ENCODE measurements at places on chromosomes 1 and 21.

DNA sequence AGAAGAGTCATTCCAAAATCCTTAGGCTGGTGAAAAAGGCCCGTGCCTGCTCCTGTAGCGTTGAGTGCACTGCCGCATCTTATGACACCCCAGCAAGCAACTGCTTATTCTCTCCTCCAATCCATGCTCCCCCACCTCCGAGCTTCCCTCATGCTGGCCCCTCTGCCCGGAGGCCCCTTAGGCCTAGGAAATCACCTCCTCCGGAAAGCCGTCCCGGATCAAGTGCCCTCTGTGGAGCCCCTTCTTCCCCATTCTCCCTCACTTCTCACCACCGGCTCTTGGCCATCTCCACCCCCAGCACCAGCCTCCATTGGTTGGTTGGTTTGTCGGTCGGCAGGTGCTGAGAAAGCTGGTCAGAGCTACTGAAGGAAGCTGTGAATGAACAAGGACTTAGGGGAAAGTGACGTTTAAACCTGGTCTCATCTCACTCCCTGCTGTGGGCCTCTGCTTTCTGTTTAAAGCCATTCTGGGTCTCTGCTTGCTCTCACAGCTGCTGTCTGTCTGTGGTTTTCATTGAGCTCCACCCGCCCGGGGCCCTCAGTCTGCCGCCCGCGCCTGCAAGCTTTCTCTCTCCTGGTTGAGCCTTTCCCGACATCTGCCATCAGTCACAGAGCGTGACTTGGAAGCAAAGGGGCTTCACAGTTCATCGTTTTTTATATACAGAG lies 122.2 kb downstream of the KCNN3 start:
- DNase-seq = peak; percentile 25

DNA sequence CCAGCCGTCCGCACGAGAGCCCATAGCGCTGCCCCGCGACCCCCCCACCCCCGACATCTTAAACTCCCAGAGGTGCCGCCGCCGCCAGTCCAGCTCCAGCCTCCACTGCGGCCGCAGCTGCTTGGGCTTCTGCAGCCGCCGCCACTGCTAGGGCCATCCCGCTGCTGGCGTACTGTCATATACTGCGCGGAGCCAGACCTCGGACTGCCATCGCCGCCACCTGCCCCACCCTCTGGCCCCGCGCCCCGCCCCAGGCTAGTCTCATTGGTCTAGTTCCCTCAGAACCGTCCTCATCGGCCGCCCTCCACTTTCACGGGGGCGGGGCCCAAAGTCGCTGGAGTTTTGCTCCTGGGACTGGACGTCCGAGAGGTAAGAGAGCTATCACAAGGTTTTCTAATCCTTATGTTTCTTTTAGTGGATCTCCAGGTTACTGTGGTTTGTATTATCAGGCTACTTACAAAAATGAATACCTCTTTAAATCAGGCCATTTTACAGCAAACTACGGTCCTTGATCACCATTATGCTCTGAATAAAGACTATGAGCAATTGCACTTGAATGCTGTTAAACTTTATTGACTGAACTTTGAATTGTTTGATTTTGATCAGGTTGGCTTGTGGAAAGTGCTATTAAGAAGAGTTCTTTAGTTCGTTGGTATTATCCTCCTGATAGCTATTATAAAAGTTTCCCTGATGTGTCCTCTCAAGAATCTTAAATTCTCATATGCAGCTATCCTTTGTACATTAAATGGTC lies 2.8 kb upstream of the CD1D start:
- peak; percentile 55 for DNase-seq

DNA sequence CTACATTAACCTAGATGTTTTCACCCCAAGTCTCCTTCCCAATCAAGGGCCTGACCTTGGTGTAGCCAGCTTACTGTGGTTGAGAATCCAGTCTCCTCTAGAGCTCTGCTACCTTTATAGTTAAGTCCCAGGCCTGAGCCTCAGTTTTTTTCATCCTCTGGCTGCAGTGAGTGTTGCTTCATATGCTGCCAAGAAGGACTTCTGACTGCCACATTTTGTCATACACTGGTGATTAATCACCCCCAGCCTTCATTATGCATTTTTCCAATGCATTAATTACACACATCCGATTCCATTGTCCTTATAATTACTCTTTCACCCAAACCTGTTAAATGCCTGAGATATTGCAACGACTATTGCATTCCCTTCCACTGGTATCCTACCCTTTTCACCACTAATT lies 66.3 kb upstream of the FGGY start:
- DNase-seq = no peak

DNA sequence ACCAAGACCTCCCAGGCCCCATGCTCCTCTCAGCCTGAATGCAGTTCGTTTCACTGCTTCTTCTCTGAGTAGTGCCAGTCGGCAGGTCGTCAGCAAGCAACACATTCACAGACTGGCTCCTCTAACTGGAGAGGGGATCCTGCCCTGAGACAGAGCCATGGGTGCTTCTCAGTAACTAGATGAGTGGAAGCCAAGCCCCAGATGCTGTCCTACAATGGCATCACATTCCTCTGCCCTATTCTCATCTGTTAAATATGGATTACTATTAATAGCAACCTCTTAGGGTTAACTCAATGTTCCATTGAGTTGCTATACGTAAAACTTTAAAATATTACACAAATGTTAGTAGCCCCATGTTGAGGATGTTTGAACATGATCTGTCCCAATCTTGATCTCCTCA lies 84.2 kb upstream of the S1PR1 start:
- no peak for DNase-seq

DNA sequence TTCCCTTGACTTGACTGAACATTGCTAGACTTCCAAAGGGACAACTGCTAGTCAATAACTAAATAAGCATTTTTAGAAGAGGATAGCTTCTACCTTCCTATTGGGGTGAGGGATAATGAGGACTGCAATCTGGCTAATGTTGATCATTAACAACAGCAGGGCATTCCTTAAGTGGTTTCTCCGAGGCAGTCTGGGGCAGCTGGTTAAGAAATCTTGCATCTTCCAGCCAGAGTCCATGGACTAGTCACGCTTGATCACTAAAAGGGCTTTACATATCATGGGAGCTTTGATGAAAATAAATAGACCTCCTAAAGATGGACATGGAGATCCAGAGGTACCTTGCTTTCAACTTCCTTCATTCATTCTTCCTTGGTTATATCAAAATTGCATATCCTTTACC lies 329.4 kb upstream of the ESRRG start:
- no peak for DNase-seq

DNA sequence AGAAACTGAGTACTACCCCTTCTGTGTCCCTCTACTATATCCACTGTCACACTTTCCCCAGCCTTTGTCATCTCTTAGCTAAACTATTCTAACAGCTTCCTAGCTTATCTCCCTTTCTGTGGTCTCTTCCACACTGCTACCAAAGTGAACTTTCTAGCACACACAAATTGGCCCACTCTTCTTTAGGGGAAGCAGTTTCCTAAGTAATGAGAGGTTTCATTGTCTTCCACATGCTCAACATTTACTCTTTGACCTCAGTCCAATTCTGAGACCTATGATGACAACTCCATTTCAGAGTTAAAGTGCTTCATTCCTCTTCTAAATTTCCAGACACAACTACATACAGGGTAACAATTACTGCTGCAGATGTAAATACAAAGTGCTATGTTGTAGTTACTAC lies 32.9 kb downstream of the SCYL3 start:
- DNase-seq = no peak

DNA sequence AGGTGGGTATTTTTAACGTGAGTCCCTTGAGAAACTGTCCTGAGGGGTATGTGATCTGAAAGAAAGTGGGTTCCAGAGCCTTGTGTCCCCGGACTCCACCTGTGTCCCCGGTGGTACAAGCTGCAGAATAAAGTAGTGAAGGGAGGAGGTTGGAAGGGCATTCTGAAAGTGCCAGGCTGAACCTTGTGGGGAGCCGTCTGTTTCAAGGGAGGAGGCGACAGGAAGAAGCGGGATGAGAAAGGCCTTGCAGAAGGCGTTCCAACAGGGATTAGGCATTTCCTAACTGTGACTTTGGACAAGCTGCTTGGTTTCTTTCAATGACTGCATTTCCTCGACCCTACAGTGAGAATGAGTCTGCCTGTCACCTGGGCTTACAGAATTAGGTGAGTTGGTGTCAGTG lies 5.8 kb downstream of the FOXD3 start:
- no peak for DNase-seq

DNA sequence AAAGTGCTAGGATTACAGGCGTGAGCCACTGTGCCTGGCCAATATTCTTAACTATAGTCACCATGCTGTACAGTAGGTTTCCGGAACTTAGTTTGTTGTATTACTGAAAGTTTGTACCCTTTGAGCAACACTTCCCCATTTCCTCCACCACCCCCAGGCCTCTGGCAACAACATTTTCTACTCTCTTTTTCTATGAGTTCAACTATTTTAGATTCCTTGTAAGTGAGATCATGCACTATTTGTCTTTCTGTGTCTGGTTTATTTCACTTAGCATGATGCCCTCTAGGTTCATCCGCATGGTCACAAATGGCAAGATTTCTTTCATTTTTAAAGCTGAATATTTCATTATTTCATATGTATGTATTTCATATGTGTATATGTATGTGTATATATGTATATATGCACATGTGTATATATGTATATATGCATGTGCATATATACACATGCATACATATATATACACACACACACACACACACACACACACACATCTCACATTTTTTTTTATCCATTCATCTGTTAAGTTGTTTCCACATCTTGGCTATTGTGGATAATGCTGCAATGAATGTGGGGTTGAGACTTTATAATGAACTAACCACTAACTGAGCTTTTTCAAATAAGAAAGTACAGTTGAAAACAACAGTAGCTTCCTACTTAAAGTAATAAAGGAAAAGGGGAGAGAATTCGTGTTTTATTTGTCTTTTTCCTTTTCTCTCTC lies 256.8 kb upstream of the C1orf105 start:
- DNase-seq = no peak

GRCh38 chr1:103362348-103363007 lies 163.0 kb upstream of the RNPC3 start:
- DNase-seq = no peak

DNA sequence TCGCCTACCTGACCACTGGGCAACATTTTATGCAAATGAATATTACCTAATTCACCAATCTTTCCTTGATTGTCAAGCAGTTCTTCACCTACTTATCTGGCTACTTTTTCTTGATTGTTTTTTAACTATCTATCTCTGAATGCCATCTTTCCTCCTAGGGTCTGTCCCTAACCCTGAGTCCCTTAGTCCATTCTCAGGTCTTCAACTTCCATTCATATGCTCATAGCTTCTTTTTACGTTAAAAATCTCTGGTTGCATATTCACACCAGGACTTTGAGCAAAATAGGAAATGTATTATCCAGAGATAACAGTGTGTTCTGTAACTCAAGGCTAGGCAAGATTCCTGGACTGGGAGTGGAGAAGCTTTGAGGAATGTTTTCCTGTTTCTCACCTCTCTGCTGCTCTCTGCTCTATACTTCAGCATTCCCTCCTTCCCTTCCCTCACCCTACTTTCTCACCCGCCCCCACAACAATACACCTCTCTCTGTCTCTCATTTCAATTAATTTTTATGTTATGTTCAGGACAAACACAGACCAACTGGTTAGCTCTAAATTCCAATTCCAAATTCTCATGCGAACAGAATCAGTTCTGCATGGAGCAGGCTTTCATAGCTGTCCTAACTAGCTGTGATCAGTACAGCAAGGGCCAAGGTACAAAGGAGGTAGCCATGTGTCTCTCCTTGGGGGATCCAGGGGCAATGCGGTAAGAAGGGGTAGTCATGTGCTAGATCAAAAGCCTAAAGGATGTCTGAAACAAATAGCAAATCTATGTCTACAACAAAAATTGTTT lies 278.4 kb downstream of the USH2A start:
- DNase-seq = no peak

DNA sequence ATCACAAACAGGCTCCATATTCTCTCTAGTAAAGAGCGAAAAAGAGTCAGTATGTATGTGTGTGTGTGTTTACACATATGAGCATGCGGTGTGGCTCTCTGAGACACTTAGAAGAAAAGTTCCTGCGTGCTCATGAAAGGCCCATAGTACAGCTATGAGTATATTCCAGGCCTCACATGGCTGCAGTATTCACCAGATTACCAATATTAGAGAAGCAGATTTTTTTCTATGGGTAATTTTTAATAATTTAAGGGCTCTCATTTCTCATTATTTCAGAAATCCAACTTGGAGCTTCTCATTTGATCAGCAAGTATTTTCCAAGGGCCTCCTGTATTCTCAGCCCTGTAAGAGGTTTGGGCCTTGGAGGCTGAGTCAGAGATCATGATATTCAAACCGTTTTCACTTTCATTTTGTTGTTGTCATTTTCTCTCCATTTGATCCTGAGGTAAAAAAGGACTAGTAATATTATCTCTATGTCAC lies 232.9 kb upstream of the SGIP1 start:
- no peak for DNase-seq

GRCh38 chr1:174939775-174940545 lies 59.8 kb upstream of the CACYBP start:
- DNase-seq = no peak

- no peak for DNase-seq
These were observed 35.0 kb downstream of the AJAP1 start for GRCh38 chr1:4689271-4689935.

DNA sequence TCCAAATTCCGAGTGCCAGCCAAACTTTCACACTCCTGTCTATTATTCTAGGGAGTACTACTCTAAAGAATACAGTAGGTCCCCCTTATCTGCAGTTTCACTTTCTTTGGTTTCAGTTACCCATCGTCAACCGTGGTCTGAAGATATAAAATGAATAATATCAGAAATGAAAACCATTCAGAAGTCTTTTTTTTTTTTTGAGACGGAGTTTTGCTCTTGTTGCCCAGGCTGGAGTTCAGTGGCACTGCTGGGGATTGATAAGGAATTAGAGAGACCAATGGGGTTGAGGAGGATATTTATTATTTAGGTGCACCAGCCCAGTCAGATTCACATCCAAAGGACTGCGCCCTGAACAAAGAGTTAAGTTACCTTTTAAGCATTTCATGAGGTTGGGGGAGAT lies 52.9 kb upstream of the SRSF10 start:
- no peak for DNase-seq

- DNase-seq = peak; percentile 22
These were observed 1.1 kb upstream of the MAP7D1 start for GRCh38 chr1:36154765-36155407.

DNA sequence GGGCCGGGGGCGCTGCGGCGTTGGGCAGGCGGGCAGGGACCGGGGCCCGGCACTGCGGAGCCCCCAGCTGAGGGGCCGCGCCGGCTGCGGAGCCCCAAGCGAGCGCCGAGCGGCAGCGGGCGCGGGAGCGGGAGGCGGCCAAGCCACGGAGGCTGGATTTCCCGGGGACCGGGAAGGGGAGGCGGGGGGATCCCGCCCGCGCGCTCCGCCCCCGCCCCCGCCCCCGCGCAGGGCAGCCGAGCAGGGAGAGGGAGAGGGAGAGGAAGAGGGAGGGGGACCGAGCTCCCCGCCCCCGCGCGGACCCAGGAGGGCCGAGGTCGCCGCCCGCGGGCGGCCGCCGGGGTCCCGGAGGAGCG lies at the start of gene DLGAP3:
DLGAP3 (minus strand) TSS at position 154 of the 356 bp plus-strand sequence. CDS start 24,267 bp downstream, outside the sequence.
- DNase-seq = no peak

All from midbrain (tissue), 1 donor.